ENCODE measurements at places on chromosomes 3 and 15.

GRCh38 chr3:134681522-134681900 is 30.7 kb upstream of the KY start:
- DNase-seq, result no peak

DNA sequence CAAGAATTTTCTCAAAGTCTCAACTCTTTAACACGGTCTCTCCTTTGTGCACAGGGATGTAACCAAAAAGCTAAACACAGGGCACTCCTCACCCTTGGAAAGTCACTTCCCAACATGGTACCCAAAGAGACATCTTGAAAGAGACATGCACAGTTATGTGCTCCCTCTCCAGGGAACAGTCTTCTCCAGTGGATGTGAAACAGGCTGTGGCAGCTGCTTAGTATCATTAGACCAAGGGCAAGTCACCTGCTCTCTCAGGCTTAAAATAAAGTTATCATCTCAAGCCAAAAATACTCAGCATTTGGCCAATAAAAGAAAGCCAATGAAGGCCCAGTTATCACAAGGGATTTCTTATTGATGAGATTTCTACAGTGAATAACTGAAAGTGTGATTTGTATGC is 128.3 kb downstream of the WDR76 start:
- DNase-seq, result no peak

DNA sequence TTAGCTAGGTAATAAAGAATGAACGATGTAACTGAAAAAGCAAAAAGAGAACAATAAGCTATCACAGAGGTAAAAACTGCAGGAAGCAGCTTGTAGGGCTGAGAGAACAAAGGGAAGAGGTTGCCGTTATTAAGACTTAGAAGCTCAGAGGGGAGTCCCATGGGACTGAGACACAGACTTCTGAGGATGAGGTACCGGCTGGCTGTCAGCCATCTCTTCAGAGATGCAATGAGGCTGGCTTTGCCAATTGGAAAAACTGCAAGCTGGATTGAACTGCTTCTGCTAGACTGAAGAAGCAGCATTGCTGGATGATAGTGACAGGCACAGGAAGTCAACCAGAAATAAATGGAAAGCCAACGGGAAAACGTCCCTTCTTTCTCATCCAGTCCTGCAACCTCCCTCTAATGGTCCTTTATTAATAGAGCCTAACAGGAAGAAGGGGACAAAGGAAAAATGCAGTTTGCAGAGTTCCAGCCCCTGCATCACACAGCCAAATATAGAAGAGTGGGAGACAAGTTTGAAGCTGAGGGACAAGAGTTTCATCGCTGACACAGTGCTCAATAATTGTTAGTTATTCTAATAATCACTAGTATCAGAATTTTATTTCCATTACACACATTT is 21.1 kb upstream of the KLHL6 start:
- DNase-seq, result peak; percentile 45

DNA sequence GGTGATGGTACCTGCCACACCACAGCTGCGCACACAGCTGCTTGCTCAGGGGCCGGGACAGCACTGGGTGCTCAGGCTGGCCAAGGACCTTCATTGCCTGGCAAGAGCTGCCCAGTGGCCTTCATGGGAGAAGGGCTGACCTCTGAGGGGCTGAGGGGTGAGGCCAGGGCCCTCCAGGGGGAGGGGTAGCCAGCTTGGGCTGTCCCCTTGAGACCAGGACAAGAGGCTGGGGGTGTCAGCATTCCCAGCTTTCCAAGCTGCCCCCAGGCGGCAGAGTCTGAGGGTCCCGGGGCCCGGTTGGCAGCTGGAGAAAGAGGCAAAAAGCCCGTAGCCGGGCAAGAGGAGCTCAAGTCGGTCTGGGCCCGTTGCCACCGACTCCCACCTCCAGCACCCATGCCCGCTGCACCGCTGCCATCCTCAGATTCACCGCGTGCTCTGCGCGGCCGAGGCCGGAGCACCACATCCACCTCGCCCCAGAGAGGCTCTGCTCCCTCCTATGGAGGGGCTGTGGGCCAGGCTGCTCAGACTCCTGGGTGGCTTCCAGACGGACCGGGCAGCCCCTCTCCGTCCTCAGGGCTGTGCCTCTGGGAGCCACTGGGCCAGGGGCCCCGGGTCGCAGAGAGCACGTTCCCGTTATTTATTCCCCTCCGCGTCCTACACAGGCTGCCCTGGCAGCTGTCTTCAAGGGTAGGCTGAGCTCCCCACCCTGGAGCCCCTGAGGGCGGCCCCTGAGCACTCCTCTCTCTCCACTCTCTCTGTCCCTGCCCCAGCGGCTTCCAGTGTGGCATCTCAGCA is 51.5 kb downstream of the PLXNA1 start:
- DNase-seq, result no peak

- DNase-seq, result no peak
Measured at GRCh38 chr3:17025594-17026139, 140.9 kb downstream of the PLCL2 start.

- DNase-seq, result no peak
Measured at GRCh38 chr3:125437631-125438435, 62.7 kb upstream of the ZNF148 start.

- DNase-seq, result no peak
Measured at GRCh38 chr3:52175416-52176179, 21.4 kb upstream of the POC1A start.

DNA sequence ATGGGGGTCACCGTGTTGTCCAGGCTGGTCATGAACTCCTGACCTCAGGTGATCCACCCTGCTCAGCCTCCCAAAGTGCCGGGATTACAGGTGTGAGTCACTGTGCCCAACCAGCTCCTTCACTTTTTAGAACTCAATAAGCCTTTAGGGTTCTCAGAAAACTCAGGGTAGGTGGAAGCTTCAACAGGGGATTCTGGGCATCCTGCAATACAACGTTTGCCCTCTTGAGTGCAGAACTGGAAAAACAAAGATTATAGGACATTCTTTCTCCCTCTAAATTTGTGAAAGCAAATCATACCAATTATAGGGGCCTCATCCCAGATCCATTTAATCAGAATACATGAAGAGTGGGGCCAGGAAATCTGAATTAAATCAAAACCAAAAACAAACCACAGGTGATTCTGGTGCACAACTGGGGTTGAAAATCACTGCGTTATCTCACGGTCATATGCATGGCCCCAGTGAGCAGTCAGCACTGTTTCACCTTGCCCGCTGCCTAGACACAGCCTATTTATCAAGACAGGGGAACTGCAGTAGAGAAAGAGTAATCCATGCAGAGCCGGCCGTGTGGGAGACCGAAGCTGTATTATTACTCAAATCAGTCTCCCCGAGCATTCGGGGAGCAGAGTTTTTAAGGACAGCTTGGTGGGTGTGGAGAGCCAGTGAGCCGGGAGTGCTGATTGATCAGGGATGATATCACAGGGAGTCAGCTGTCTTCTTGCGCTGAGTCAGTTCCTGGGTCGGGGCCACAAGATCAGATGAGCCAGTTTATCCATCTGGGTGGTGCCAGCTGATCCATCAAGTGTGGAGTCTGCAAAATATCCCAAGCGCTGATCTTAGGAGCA is 58.4 kb downstream of the TMEM44 start:
- no peak for DNase-seq

DNA sequence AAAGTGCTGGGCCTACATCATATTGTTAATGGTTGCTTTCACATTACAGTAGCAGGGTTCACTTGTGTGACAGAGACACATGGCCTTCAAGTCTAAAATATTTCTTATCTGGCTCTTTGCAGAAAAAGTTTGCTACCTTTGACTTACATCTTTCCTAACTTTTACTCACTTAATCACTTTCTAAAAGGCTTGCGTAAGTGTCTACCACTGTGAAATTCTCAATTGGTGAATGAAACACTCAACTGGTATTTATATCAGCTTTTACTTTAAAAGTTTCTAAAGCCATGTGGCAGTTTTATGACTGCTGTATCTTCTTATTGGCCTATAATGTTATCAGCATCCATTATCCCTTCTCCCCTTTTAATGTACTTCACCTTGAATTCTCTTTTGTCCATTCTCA is 554.5 kb downstream of the ZIC1 start:
- no peak for DNase-seq

- no peak for DNase-seq
Measured at GRCh38 chr3:10982782-10983181, 9.8 kb upstream of the SLC6A1 start.

DNA sequence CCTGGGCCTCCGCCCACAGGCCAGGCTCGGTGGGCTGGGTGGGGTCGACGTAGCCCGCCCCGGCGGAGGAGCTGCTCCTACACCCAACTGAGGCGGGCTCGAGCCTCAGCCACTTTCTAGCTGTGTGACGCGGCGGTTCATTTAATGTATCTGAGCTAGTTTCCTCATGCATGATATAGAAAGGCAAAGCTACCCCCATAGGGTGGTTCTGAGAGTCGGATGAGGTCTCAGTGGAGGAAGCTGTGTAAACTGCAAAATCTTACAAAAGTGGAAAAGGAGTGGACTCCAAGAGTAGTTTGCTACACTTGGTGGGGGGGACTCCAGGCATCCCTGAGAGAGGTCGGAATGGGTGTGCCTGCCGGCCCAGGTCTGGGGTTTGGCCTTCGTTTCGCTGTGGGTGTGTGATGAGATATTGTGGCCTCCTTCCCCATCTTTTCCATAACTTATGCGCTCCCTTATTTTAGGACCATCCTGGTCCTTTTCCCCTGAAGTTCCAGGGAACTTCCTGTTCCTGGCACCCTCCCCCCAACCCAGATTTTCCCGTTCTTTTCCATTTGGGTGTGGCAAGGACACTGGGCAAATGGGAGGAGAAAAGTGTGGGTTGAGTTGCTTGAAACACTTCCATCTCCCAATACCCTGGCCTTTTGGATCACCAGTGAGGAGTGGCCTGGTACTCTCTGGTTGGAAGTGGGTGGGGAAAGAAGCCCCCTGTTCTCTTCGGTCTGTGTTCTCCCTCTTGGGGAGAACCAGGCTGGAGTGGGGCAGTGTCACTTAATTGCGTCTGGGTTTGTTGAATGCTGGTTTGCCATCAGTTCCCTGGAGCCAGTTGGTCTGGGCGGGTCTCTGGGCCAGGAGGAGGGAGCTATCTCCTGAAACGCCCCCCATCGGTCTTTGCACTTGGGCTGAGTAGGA is 1.1 kb downstream of the PDIA5 start:
- DNase-seq, result no peak

- DNase-seq, result no peak
Measured at GRCh38 chr3:147616998-147617619, 207.9 kb downstream of the ZIC1 start.

GRCh38 chr3:99484871-99485270 is 153.5 kb upstream of the COL8A1 start:
- no peak for DNase-seq

- no peak for DNase-seq
Measured at GRCh38 chr15:39625451-39625850, 44.6 kb downstream of the THBS1 start.

DNA sequence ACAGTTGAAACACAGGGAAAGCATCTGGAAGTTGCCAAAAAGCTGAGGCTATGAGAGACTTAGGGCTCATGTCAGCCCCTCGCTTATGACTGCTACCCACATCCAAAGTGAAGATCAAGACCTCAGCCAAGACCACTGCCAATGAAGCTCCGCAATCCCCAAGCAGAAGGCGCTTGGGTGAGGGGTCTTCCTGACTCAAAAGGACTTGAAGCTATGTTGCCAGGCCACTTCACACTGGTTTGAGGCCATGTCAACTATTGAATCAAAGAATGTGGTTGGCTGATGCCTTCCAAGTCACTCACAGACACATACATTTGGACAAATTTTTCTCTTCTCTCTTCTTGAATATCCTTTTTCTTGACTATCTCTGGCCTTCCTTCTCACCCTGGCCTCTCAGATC is 928 bp upstream of the CCR4 start:
- no peak for DNase-seq

GRCh38 chr3:64161481-64161952 is 63.7 kb downstream of the PRICKLE2 start:
- DNase-seq, result no peak

DNA sequence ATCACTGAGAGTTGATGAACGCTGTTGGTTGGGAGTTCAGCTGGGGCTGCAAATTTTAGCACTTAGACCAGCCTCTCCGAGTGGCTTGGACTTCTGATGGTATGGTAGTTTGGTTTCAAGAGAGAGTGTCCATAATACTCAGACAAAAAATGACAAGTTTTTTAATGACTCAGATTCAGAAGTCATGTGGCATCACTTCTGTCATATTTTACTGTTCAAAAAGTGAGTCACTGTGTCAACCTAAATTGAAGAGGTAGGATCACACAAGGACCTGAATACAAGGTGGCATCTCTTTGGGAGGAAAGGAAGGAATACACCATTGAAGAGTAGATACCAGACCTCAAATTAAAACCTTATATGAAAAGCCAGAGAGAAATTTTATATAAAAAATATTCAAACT is 99.1 kb upstream of the CHMP2B start:
- DNase-seq, result no peak

GRCh38 chr15:53716909-53717876 is 42.3 kb downstream of the WDR72 start:
- no peak for DNase-seq

- no peak for DNase-seq
Measured at GRCh38 chr3:72384602-72385001, 463.6 kb downstream of the SHQ1 start.

GRCh38 chr3:117875887-117876286 is 1158.8 kb downstream of the IGSF11 start:
- DNase-seq, result no peak

DNA sequence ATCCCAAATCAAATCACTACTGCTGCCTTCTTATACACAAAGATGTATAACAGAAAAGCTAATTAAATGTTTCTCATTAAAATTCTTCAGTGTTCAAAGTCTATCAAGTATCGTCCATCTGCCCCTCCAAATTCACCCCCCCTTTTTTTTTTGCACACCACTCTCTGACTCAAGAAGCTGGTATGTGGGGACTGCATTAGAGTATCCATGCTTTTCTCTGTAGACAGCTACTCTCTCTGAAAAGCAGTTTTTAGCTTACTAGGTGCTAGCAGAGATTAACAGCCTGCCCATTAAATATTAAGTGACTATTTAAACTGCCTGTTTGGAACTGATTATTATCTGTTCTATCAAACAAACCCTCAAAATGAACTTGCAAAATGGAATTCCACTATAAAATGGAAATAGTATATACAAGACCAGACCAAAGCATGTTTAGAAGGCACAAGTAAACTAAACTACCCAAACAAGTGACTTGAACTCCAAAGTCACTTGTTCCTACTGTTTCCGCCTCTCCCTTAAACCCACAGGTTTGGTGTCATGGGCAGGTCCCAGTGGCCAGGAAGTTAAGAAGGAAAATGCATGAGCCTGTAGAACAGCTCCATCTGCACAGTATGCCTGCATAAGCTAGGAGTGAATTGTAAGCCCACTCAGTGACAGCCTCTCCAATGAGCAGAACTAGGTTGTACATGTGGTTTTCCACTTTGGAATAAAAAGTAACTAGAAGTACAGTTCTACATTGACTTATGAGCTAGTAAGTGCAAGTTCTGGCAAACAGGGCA is 32.5 kb downstream of the GBE1 start:
- DNase-seq, result no peak

DNA sequence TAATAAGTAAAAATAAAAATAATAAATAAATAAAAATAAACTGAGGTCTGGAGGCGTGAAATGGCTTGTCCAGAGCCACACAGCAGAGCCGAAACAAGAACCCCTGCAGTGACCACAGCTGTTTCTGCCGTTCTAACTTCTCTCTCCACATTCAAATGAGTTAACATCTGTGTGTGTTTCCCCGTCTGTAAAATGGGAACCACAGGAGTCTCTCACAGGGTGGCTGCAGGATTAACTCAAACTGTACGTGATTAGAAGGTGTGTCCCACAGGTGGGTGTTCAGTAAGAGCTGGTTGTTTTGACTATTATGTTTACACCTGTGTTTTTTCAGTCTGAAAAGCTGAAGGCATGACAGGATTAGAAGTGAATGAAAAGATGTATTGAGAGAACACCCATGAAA is 27.0 kb upstream of the MUC4 start:
- DNase-seq, result no peak

GRCh38 chr3:188941103-188941502 is 230.7 kb upstream of the TPRG1 start:
- no peak for DNase-seq

GRCh38 chr15:89964232-89964954 is 36.7 kb upstream of the ZNF710 start:
- DNase-seq, result no peak

All from NCI-H2107 (cell line).